HCT116 (cell line): ENCODE measurements at places on chromosomes 4 and X. TPM values are rescaled to one million over a fixed set of nuclear protein-coding genes. Genes with fewer than 3 reads are reported as not detected.

Gene PPBP
- total RNA-seq, result not detected

Gene VSIG4
- total RNA-seq, result 0.59 TPM

Gene HSFX1
- 0.44 TPM for total RNA-seq

Gene CXorf49
- total RNA-seq, result not detected

Gene BMP3
- total RNA-seq, result not detected

Gene DCLK2
- 2.7 TPM for total RNA-seq

Gene PHKA1
- 15.3 TPM for total RNA-seq

Gene INPP4B
- 14.3 TPM for total RNA-seq

Gene TIGD4
- 0.42 TPM for total RNA-seq

Gene PLS3
- 50.8 TPM for total RNA-seq

Gene HSD17B13
- 0.81 TPM for total RNA-seq

Gene ZDHHC15
- total RNA-seq, result not detected

Gene MAGEA12
- not detected for total RNA-seq
